Left hindlimb (tissue), 1 donor: ENCODE measurements at places on chromosomes 3 and 15.

GRCh38 chr3:152243301-152243711 lies 25.4 kb upstream of the MBNL1 start:
- no peak for DNase-seq

DNA sequence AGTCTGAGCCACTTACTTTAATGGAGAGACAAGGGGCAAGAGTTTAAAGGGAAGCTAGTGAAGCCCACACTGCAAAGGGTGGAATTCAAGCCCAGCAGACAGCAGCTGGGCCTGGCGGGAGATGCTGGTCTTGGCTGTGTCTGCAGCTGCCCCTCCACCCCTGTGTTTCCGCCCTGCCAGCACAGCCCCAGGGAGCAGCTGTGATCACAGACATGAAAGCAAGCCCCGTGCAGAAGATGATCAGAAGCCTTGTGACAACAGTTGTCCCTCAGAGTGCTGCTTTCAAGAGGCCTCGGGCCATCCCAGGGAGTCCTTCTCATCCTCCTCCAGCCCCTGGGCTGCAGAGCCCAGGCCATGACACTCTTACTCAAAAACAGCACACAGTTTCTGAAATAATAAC lies 24.1 kb upstream of the SLC6A1 start:
- peak; percentile 64 for DNase-seq

- no peak for DNase-seq
Measured at GRCh38 chr3:61855211-61855610, 293.8 kb downstream of the PTPRG start.

DNA sequence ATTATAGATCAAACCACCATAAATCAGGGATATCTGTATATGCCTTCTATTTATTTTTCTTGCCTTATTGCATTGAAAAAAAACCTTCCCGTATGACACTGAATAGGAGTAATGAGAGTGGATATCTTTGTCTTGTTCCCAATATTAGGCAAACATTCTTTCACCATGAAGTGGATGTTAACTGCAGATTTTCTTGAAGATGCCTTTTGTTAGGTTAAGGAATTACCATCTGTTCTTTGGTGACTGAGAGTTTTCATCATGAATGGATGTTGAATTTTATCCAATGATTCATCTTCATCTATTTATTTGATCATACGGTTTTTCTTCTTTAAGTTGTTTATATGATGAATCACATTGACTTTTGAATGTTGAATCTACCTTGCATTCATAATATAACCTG lies 47.1 kb upstream of the MECOM start:
- DNase-seq = no peak

DNA sequence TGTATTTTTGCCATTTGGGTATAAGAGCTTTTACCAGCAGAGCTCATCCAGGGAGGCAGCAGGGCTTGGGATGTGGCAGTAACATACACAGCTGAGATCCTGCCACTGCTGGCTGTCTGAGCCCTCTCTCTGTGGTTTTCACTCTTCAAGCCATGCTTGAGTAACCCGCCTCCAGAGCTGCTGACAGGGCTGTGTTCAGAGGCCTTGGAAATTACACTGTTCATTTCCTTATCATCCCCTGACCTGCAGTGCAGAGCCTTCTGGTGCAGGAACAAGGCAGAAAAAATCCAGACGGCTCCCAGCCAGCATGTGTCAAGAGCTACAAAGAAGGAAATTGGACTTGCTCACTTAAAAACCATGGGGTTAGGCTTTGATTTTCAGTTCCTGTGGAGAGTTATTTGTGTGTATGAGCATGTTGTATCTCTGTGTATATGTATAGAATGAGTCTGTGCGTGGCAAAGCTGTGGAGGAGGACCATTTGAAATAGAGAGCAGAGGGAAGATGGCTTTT lies 47.0 kb downstream of the ZNF609 start:
- peak; percentile 55 for DNase-seq

- DNase-seq = peak; percentile 69
Measured at GRCh38 chr3:25037049-25037547, 391.0 kb upstream of the RARB start.

DNA sequence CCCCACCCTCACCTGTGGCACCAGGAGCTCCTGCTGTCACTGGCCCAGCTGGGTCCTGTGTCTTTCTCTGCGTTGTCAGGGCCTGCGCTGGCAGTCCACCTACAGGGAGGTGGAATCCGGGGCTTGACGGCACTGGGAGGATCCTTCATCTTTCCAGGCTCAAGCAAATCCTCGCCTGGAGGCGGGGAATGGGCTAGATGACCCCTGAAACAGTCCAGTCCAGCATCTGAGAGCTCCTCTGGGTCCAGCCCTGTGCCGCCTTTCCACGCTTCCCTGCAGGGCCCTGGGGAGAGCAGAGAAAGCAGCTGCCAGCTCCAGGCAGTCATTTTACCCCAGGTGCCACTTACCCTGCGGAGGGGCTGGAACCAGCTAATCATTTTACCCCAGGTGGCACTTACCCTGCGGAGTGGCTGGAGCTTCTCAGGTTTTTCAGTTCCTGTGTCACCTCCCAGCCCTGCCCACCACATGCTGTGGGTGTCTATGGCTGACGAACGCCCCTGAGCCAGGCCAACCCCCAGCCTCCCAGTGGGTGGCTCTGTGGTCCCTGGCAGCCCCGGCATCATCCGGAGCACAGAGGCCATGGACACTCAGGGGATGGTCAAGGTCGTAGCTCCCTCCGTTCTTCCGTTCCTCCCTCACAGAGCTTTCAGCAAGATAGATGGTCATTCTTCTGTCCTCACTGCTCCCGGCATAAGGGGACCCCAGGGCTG lies 17.9 kb upstream of the ADIPOQ start:
- no peak for DNase-seq
